GM23248 (cell line): ENCODE measurements at places on chromosomes 12 and 14. TPM values are rescaled to one million over a fixed set of nuclear protein-coding genes. Genes with fewer than 3 reads are reported as not detected.

DNA sequence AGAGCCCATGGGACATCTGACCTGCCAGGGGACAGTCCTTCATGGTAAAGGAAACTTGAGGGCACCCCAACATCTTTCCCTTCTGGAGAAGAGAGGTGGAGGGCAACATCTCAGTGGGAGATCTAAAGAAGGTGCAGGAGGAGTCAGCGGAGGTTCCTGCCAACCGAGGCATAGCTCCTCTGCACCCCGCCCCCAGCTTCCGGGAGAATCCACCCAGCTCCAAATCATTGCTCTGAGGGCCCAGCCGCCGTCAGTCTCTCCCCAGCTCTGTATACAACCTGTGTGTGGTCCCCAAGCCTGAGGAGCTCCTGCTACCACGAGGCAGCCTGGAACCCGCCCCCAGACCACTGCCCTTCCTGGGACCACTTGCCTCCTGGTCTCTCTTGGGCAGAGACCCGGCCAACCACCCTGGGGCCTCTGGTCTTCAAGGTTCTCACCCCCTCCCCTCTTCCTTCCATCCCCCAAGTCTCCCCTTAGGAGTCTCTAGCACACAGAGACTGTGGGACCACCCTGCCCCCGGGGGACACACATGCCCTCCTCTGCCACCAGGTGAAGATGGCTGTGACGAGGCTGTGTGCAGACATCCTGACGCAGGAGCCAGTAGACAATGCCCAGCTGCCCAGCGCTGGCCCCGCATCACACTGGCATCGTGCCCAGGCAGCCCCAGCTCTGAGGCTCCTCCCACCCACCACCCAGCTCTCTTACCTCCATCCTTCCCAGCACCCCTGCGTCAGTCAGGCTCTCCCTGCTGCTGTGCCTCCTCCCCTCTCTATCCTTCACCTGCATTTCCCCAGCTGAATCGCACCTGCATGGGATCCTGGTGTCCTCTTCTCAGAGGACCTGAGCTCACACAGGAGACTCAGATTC lies 13.0 kb upstream of the NUDT14 start:
- peaks cover 22% of the 10 kb centered on the region for H3K27me3 ChIP-seq
- H3K36me3 ChIP-seq, result no peaks in the 10 kb centered on the region
- H3K27ac ChIP-seq, result no peak overlapping the region

DNA sequence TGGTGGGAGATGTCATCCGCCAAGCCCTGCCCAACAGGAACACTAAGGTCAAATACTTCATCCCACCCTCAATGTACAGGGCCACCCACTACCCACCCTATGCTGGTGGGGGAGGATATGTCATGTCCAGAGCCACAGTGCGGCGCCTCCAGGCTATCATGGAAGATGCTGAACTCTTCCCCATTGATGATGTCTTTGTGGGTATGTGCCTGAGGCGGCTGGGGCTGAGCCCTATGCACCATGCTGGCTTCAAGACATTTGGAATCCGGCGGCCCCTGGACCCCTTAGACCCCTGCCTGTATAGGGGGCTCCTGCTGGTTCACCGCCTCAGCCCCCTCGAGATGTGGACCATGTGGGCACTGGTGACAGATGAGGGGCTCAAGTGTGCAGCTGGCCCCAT lies 3.5 kb downstream of the B3GNT4 start:
- no peaks in the 10 kb centered on the region for H3K4me1 ChIP-seq
- no peaks in the 10 kb centered on the region; the same call in 1 of the 2 replicates for H3K27me3 ChIP-seq
- no peak overlapping the region for H3K4me3 ChIP-seq
- H3K36me3 ChIP-seq, result peaks cover 4% of the 10 kb centered on the region; the same call in 1 of the 2 replicates
- DNase-seq, result no peak

- H3K27ac ChIP-seq, result peak overlapping the region; percentile 95
- peak overlapping the region; percentile 98 for H3K4me3 ChIP-seq
- H3K36me3 ChIP-seq, result peaks cover 31% of the 10 kb centered on the region
Observed at GRCh38 chr12:56115329-56115728, 1.1 kb upstream of the RPL41 start.

PLA2G1B gene
- not detected in 2 replicates for total RNA-seq

DNA sequence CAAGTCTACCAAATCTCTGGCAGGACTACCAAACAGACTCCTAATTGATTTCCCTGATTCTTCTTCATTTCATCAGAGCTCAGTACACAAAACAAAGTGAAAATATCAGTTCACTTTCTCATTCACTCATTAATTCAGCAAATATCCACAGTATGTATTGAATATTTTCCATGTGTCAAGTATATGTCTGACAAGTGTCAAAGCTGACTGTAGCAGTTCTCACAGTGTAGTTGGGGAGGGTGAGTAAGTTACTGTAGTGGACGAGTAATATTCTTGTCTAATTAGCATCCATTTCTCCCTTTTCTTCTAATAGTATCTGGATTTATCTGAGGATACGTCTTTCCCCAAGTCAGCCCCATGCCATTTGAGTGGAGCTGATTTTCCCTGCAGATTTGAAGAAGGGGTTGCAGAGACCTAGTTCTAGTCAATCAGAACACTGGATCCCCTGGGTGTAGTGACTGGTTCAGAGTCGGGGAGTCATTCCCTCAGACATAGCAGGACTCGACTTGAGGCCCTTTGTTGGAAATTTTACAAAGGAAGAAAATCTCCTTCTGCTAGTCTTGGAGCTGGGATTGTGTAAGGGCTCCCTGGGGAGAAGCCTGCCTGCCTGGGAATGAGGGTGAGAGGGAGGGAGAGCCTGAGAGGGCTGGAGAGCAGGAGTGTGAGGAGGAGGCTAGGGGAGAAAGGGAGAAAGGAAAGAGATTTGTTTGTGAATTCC lies 51.4 kb downstream of the GRIP1 start:
- DNase-seq, result no peak
- H3K36me3 ChIP-seq, result no peaks in the 10 kb centered on the region
- no peak overlapping the region for H3K4me3 ChIP-seq
- peaks cover 26% of the 10 kb centered on the region for H3K27me3 ChIP-seq
- H3K4me1 ChIP-seq, result no peaks in the 10 kb centered on the region

- H3K4me1 ChIP-seq, result peaks cover 8% of the 10 kb centered on the region
- no peak overlapping the region for H3K27ac ChIP-seq
- no peak overlapping the region for H3K4me3 ChIP-seq
- H3K27me3 ChIP-seq, result no peaks in the 10 kb centered on the region
Observed at GRCh38 chr14:65709576-65709975, 297.0 kb downstream of the FUT8 start.

- peak; percentile 18 for DNase-seq
- H3K4me1 ChIP-seq, result peaks cover 4% of the 10 kb centered on the region; the same call in 1 of the 2 replicates
- no peak overlapping the region for H3K4me3 ChIP-seq
- H3K27me3 ChIP-seq, result peaks cover 21% of the 10 kb centered on the region; the same call in 1 of the 2 replicates
Observed at GRCh38 chr12:24595652-24596235, 353.2 kb downstream of the BCAT1 start.

DUSP6 gene
- 81.9 and 112 TPM in 2 replicates for total RNA-seq

GRCh38 chr12:112645586-112645985 lies 146.0 kb upstream of the RPH3A start:
- no peak for DNase-seq
- H3K4me3 ChIP-seq, result no peak overlapping the region
- H3K4me1 ChIP-seq, result no peaks in the 10 kb centered on the region
- H3K27me3 ChIP-seq, result no peaks in the 10 kb centered on the region
- H3K36me3 ChIP-seq, result no peaks in the 10 kb centered on the region

- no peak overlapping the region for H3K4me3 ChIP-seq
- peaks cover 23% of the 10 kb centered on the region for H3K36me3 ChIP-seq
- no peak overlapping the region for H3K27ac ChIP-seq
- peaks cover 23% of the 10 kb centered on the region for H3K4me1 ChIP-seq
- H3K27me3 ChIP-seq, result no peaks in the 10 kb centered on the region
Observed at GRCh38 chr14:22900081-22900799, 17.2 kb downstream of the REM2 start.

GPR68 gene
- total RNA-seq, result 8.6 and 10.6 TPM in 2 replicates

- no peak for DNase-seq
- H3K27me3 ChIP-seq, result no peaks in the 10 kb centered on the region
- no peaks in the 10 kb centered on the region for H3K4me1 ChIP-seq
- H3K27ac ChIP-seq, result no peak overlapping the region
Observed at GRCh38 chr12:100216337-100216736, 15.7 kb downstream of the ACTR6 start.

DNA sequence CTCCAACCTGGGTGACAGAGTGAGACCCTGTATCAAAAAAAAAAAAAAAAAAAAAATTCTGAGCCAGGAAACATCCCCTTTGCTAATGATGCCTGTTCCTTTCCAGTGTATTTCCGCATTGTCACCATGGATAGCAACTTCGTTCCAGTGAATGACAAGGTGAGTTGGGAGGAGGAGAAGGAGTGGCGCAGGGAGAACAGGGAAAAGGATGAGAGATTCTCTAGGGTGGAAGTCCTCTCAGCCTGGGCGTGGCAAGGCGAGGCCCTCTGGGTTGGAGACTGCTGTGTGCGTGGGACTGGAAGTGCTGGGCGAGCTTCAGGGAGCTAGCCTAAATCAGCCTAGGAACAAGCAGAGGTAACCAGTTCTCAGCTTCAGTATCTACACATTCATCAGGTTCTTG lies 7.2 kb downstream of the A2ML1 start:
- H3K27me3 ChIP-seq, result no peaks in the 10 kb centered on the region
- no peak overlapping the region for H3K27ac ChIP-seq
- no peaks in the 10 kb centered on the region for H3K36me3 ChIP-seq
- no peaks in the 10 kb centered on the region for H3K4me1 ChIP-seq
- no peak for DNase-seq

NINJ2 gene
- total RNA-seq, result 5.2 and 5.9 TPM in 2 replicates

MORN3 gene
- 0.13 TPM in 1 of 2 replicates, not detected in the other for total RNA-seq

INSM2 gene
- total RNA-seq, result not detected in 2 replicates

- H3K27ac ChIP-seq, result no peak overlapping the region
- no peaks in the 10 kb centered on the region for H3K36me3 ChIP-seq
- H3K4me3 ChIP-seq, result no peak overlapping the region
- H3K4me1 ChIP-seq, result peaks cover 53% of the 10 kb centered on the region
- DNase-seq, result no peak
Observed at GRCh38 chr14:102185360-102185759, 45.7 kb downstream of the WDR20 start.

GRCh38 chr14:76784266-76784874 lies 23.1 kb downstream of the VASH1 start:
- H3K4me3 ChIP-seq, result no peak overlapping the region
- no peak for DNase-seq
- H3K27me3 ChIP-seq, result no peaks in the 10 kb centered on the region
- H3K27ac ChIP-seq, result no peak overlapping the region
- no peaks in the 10 kb centered on the region for H3K36me3 ChIP-seq

GRCh38 chr14:51431033-51431709 lies 191.1 kb downstream of the TMX1 start:
- no peak overlapping the region for H3K4me3 ChIP-seq
- H3K4me1 ChIP-seq, result peaks cover 14% of the 10 kb centered on the region
- no peaks in the 10 kb centered on the region for H3K27me3 ChIP-seq
- no peak overlapping the region for H3K27ac ChIP-seq
- H3K36me3 ChIP-seq, result no peaks in the 10 kb centered on the region

GRCh38 chr14:68684466-68685418 lies 108.1 kb downstream of the ZFP36L1 start:
- no peaks in the 10 kb centered on the region for H3K36me3 ChIP-seq
- peak overlapping the region; percentile 96; the same call in 1 of the 2 replicates for H3K27ac ChIP-seq
- peaks cover 84% of the 10 kb centered on the region for H3K4me1 ChIP-seq
- H3K4me3 ChIP-seq, result no peak overlapping the region

TAS2R13 gene
- total RNA-seq, result 0.13 and 0.32 TPM in 2 replicates

DNA sequence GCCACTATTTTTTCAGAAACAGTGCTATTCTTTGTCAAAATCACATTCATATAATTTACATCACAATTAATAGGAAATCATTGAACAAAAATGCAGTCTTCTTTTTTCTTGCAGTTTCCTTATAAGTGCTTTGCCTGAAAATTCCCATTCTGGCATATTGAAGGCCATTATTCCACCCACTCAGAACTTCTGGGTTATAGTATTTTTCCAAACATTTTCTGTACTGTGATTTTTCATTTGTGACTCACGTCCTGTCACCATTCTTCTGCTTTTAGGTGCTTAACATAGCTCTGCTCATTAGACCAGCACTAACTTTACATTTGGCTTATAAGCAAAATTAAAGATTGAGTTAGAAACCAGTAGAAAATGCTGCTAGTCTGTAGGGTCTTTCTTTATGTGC lies 241.0 kb upstream of the NPAS3 start:
- H3K4me3 ChIP-seq, result peak overlapping the region; percentile 5; the same call in 1 of the 2 replicates
- no peak overlapping the region for H3K27ac ChIP-seq
- no peaks in the 10 kb centered on the region for H3K27me3 ChIP-seq
- H3K36me3 ChIP-seq, result no peaks in the 10 kb centered on the region
- DNase-seq, result peak; percentile 63
- peaks cover 52% of the 10 kb centered on the region for H3K4me1 ChIP-seq

DNA sequence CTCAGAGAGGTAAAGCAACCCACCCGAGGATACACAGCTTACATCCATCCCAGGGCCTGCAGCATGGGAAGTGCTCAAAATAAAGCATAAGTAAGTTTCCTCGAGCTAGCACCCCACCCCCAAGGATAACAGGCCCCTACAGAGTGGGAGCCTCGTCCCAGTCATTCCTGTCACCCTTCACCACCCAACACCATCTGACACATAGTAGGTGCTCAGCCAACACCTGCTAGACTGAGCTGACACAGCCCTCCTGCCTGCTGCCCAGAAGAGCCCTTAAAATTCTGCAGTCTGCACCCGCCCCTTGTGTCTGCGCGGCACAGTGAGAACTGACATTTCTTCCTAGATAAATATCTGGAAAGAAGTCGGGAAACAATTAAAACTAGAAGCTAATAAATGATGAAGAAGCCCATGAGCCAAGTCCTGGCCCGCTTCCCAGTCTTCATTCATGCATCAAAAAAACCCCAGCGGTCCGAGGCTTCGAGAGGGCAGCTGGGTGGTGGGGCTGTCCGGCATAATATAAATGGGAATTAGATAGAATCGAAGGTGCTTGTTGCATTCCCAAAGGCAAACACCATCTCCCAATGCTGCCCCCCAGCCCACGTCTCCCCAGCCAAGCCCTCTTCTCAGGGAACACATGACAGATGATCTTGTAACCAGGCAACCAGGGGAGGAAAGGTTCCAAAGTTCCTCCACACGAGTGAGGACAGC lies 76.2 kb downstream of the BCL11B start:
- peak; percentile 10 for DNase-seq
- 0 out of 2 replicates have a peak, but pooled peaks cover 5% of the 10 kb centered on the region for H3K27me3 ChIP-seq
- no peak overlapping the region for H3K4me3 ChIP-seq
- no peaks in the 10 kb centered on the region for H3K36me3 ChIP-seq

DNA sequence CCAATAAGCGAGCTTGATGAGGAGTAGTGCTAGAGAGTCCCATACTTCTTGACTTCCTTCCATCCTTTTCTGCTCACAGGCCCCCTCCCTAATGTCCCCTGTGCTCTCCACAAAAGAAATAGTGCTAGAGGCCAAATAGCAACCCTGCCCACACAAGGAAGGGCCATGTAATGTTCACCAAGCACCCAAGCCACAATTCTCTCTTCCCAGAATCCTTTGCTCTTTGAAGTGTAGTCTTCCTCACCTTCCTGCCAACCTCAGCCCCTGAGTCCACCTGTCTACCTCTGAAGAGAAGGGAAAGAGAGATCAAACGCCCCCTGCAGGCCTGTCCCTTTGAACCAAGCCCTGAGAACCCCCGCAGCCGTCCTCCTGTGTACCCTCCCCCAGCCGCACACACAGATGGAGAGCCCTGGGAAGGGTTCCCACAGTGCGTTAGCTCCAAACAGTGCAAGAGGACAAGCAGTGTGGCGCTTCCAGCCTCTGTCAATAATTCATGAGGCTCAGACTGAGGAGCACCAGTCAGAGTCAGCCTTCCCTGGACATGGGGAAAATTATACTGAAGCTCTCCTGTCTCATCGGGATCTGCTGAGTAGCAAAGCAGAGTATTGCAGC lies 1.9 kb upstream of the DHRS4 start:
- H3K4me3 ChIP-seq, result 0 out of 2 replicates have a peak overlapping the region, but pooled peaks have one; percentile 87
- peak; percentile 7 for DNase-seq
- 0 out of 2 replicates have a peak, but pooled peaks cover 6% of the 10 kb centered on the region for H3K36me3 ChIP-seq
- H3K4me1 ChIP-seq, result peaks cover 15% of the 10 kb centered on the region; the same call in 1 of the 2 replicates
- H3K27ac ChIP-seq, result no peak overlapping the region

DYNLL1 gene
- total RNA-seq, result 301 and 340 TPM in 2 replicates

- DNase-seq, result peak; percentile 66
- H3K36me3 ChIP-seq, result no peaks in the 10 kb centered on the region
- H3K4me3 ChIP-seq, result no peak overlapping the region
- no peak overlapping the region for H3K27ac ChIP-seq
- H3K4me1 ChIP-seq, result no peaks in the 10 kb centered on the region
Observed at GRCh38 chr12:66860752-66861750, 182.2 kb upstream of the GRIP1 start.
